ENCODE measurements at places on chromosomes 11 and 22.

DNA sequence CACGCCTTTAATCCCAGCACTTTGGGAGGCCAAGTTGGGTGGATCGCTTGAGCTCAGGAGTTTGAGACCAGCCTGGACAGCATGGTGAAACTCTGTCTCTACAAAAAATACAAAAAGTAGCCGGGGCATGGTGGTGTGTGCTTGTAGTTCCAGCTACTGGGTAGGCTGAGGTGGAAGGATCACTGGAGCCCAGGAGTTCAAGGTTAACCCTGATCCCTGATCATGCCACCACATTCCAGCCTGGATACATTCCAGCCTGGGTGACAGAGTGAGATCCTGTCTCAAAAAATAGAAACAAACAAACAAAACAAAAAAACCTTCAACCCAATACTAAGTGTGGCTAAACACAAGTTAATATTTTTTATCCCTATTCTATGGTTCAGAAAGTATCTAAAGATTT is 66.4 kb upstream of the CLNS1A start:
- DNase-seq, result no peak

DNA sequence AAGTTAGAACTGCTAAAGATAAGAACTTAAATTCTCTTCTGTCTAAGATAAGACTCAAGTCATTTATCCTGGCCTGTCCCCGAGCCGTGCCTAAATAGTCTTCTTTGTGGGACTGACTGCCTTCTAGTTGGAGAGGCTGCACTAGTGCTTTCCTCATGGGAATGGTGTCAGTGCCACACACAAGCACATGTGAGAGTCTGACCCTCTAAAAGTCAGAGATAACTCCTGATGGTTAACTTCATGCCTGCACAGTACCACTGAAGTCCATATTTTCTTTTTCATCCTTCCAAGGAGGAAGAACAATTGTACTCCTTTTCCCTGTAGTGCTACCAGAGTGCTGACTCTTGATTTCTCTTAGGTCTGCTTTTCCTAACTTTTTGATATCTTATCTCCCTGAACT is 309.7 kb downstream of the TMEM135 start:
- DNase-seq, result no peak

DNA sequence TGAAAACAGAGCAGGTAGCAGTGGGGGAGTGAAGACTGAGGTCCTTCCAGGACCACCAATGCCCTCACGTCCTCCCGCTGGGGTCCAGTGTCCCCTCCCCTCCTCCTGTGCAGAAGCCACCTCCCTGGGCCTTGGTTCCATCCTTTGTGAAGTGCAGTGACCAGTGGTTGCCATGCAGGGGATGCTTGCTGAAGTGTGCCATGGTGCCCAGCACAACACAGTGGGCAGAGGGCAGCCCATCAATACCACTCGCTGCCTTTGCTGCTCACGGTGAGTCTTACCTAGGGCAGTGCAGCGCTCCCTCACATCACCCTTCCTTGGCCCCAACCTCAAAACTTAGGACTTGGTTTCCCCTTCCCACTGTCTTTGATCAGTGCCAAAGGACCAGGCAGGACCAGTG is 12.9 kb downstream of the MYEOV start:
- DNase-seq, result no peak

DNA sequence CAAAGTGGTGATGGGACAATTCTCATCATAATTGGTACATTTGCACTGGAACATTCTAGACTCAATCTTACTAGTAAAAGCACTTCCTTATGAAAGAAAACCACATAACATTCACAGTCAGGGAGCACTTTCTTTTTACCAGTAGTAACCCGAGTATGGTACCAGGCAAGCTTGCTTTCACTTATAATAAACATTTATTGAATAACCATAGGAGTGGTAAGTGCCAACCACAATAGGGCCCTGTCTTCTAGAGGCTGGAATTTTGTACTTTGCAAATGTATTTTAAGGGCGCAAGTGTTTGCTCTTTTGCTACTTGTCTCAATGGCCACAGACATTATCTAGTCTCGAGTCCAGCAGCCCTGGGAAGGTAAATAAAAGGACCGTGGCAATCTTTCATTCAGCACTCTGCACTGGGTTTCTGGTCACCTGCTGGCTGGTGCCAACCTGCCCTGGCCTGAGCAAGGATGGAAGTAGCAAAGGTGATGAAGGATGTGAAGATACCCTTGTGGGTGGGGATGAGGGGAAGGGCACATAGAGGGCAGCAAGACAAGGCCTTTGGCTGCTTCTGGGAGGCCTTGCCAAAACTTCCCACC is 24.2 kb downstream of the C22orf31 start:
- DNase-seq, result no peak

- DNase-seq, result no peak
Observed at GRCh38 chr22:29782061-29782845, 15.1 kb downstream of the UQCR10 start.

DNA sequence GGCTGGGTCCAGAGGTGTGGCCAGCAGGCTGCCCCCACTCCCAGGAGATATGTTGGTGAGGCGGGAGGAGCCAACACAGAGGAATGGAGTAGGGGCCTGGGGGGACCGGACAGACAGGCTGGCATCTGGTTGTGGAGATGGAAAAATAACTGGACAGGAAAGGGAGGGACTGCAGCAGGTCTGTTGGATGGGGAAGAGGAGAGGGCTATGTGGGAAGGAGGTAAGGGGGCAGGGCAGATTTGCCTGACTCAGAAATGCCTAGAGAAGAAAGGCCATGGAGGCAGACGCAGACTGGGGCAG is 160.4 kb downstream of the TRIM29 start:
- no peak for DNase-seq

GRCh38 chr11:93603225-93604007 is 58.1 kb upstream of the CEP295 start:
- DNase-seq, result no peak

GRCh38 chr11:126391286-126391954 is 35.9 kb downstream of the ST3GAL4 start:
- no peak for DNase-seq

GRCh38 chr11:21895686-21896085 is 297.2 kb upstream of the ANO5 start:
- no peak for DNase-seq

DNA sequence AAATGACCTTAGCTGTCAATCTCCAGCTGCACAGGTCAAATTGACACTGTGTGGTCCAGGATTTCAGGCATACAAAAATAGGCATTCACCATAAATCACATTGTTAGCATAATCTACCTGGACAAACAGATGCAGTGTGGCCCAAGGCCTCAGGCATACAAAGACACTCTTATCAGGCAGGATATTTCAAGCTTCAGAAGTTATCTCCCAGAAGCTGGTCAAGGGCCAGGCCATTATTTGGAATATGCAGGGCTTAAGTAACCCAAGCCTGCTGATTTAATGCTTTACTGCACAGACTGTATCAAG is 25.5 kb upstream of the HORMAD2 start:
- no peak for DNase-seq

DNA sequence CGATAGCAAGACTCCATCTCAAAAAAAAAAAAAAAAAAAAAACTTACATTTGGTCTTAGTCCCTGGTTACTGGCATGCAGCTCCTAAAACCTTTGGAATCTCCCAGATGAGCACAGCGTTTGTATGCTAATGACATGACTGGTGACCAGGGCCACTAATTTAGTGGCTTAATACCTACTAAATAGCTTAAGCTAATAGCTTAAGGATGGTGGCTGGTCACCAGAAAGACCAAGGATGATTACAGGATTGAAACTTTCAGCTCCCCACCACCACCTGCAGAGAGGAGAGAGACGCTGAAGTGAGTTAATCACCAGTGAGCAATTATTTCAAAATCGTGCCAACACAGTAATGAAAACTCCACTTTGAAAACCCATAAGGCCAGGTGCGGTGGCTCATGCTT is 37.1 kb downstream of the DENND5A start:
- DNase-seq, result no peak

- no peak for DNase-seq
Observed at GRCh38 chr11:61418136-61418535, 11.6 kb downstream of the CPSF7 start.

DNA sequence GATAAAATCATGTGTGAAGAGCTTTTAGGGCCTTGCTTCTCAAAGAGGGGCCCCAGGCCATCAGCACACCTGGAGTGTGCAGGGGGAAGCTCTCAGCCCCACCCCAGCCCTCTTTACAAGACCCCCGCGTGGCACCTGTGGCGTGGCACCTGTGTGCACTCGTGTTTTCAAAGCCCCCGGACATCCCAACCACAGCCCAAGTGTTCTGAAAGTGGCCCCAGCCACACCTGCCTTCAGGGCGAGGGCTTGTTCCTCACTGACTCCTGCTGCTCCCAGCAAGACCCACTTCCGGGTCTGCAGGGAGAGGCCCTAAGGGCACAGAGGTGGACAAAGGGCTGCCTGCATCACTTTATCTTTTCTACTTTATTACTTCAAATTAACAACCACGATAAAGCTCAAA is 17.5 kb upstream of the TMEM184B start:
- DNase-seq, result no peak

GRCh38 chr11:110128161-110128560 is 35.0 kb downstream of the ZC3H12C start:
- DNase-seq, result no peak

- no peak for DNase-seq
Observed at GRCh38 chr11:29214833-29215232, 802.0 kb downstream of the KCNA4 start.

DNA sequence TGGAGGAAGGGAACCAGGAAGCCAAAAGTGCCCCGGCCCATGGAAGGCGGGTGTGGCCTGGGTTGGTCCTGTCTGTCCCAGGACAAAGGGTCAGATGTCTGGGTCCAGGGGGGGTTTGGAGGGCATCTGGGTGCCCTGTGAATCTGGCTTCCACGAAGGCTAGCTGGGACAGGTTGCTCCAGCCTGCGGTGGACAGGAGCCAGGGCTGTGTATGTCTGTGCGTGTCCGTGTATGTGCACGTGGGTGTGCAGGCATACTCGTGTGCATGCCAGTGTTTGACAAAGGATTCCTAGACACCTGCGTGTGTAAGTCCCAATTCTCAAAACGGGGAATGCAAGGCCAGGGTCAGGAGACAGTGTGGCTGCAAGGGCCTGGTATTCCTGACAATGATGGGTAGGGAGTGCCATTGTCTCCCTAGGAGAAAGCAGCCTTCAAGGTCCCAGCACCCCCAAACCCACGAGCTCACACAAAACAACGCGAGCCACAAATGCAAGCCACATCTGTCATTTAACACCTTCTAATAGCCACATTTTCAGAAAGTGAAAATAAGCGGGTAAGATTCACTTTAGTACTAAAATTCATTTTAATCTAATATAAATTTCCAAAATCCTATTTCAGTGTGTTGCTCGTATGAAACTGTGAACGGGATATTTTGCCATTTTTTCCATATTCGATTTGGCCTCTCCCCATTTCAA is 78.4 kb upstream of the WNT7B start:
- no peak for DNase-seq

- DNase-seq, result no peak
Observed at GRCh38 chr11:46553814-46554212, 40.0 kb downstream of the AMBRA1 start.

DNA sequence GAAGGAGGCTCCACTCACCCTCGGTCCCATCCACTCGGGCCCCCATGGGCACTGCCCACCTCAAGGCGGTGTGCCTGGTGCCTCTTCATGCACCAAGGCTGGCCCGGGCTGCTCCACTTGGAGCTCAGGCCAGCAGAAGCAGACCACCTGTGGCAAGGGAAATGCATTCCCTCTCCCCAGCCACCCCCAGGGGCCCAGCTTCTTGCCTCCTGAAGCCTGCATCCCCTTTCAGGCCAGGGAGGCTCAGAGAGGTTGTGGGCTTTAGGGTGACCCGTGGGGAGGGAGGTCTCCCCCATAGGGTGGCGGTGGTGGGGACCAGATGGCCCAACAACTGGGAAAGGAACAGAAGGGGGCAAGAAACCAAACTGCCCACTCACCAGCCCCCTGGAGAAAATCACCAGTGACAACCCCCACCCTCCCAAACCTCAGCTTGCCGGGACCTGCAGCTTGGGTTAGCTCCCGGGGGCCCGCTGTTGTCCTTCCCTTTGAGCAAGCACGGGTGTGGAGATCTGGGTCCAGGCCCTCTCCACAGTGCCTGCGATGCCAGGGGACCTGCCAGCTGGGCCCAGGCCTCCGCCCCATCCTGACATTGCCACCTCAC is 8.4 kb downstream of the CBX6 start:
- no peak for DNase-seq

- DNase-seq, result no peak
Observed at GRCh38 chr11:80620867-80621266, 1180.0 kb upstream of the TENM4 start.

GRCh38 chr22:26109686-26110315 is 59.5 kb upstream of the SEZ6L start:
- no peak for DNase-seq

DNA sequence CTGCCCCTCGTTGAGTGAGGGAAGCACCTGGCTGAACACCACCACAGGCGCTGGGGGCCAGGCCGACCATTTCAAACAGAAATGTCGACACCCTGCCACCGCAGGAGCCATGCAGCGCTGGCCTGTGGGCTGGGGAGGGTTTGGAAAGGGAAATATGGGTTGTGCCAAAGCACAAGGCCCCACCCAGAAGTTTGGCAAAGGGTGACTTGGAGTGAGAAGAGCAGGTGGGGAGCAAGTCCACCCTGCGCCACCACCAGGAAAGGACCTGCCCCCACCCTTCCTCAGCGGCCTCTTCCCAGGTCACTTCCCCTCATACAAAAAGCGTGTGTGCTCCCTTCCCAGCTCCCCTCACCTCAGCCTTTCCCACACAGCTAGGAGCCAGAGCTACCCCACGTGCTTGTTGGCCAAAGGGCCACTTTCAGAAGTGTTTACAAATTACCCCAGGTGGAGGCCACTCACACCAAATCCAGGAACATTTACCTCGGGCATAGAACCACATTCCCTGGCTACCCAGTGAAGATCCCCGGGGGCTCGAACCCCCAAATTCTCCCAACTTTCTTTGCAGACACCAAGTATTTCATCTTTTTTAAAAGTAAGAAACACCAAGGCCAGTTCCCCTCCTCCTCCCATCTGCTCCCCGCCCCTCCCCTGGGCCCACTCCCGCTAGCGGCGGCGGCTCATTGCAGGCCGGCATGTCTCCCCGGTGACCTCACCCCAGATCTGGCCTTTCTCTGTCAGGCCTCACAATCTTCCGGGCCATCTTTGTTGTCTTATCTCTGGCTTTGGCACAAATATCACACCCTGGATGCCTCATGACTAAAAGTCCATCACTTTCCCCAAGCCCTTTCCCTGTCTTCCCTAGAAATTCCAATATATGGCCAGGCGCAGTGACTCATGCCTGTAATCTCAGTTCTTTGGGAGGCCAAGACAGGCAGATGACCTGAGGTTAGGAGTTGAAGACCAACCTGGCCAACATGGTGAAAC is 20.5 kb upstream of the SCGB1A1 start:
- DNase-seq, result no peak
